Activated CD8-positive, alpha-beta memory T cell treated with anti-CD3 and anti-CD28 coated beads for 36 hours (primary cell): ENCODE measurements at places on chromosomes 5 and 9. TPM values are rescaled to one million over a fixed set of nuclear protein-coding genes. Genes with fewer than 3 reads are reported as not detected.

Gene ENG
- 20.5 TPM for total RNA-seq

Gene OR1J4
- total RNA-seq = not detected

Gene CDO1
- 0.11 TPM for total RNA-seq

Gene SLC25A2
- total RNA-seq = 0.19 TPM

Gene SQSTM1
- 132 TPM for total RNA-seq

Gene AJM1
- total RNA-seq = 3.8 TPM

Gene OCLN
- total RNA-seq = 0.61 TPM

Gene SPINK7
- not detected for total RNA-seq
